Bronchial smooth muscle cell (primary cell): ENCODE measurements at places on chromosomes 16 and 17. TPM values are rescaled to one million over a fixed set of nuclear protein-coding genes. Genes with fewer than 3 reads are reported as not detected.

Gene ADCY9
- 12.3 and 19.6 TPM in 2 replicates for total RNA-seq

Gene MFSD11
- total RNA-seq: 23.1 and 25.1 TPM in 2 replicates

Gene CHP2
- total RNA-seq: not detected in 2 replicates

Gene KRT9
- not detected in 2 replicates for total RNA-seq

Gene ZACN
- total RNA-seq: under 0.01 TPM in 1 of 2 replicates, not detected in the other

Gene JMJD8
- 18.1 and 22.9 TPM in 2 replicates for total RNA-seq

Gene CIAPIN1
- total RNA-seq: 21.0 and 25.8 TPM in 2 replicates

Gene CHRNE
- total RNA-seq: 0.47 and 1.2 TPM in 2 replicates

Gene NATD1
- total RNA-seq: 2.4 and 2.5 TPM in 2 replicates

Gene TNFRSF17
- not detected in 2 replicates for total RNA-seq
